ENCODE measurements at places on chromosomes 16 and 17.

DNA sequence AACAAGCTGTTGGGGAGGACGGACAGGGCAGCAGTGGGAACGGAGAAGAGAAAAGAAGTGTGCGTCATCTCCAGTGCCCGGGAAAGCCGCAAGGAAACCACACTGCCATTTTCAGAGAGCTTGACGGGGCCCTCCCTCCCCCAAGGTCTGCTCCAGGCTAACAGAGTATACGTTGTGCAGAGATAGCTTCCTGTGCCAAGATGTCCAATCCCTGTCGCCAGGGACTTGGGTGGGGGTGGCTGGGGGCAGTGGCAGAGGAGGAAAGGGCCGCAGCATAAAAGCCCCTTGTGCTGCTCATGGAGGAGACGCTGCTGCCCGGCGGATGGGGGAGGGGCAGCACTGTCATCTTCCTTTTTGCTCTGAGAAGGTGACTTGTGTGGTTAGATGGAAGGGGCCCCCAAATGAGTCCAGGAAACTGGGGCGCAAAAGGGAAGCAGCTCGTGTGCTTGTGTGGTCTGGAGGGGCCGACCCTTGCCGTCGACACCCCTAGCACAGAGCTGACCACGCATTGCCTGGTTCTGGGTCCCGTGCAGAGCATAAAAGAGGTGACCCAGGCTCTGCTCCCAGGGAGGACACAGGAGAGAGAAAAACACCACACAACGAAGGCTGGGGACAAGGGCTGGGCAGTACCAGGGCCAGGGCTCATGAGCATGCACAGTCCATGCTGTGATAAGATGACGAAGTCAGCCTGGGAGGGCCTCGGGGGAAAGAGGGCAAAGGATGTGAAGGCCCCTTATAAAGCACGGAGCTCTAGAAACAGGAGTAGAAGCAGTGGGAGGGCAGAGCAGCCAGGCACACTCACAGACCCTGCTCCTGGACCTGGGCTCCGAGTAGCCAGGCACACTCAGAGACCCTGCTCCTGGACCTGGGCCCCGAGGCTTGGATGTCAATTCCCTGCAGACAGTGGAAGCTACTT, 372.7 kb downstream of the SLC39A11 start:
- DNase-seq = no peak

DNA sequence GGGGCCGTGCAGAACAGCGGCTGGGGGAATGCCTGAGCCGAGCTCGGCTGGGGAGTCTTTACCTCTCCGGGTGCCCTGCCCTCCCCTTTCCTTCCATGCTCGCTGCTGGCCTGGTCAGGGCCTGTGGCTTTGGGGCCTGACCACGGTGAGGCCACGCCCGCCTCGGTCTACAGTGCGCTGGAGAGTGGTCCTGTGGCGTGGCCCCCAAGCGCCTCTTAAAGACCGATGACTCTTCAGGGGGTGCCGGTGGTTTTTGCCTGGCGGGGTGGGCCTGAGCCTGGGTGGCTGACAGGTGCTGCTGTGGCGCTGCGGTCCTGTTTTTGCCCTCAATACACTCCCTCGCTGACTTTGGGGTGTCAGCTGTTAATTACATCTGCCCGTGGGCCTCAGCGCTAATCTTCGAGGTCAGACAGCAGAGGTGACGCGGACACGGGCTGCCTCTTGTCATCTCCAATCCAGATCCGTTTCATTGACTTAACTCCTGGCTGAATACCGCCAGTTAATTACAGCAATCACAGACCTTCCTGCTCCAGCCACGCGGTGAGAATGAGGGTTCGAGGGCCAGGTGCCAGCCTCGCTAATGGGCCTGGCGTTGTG, 29.7 kb downstream of the GSE1 start:
- DNase-seq = no peak

DNA sequence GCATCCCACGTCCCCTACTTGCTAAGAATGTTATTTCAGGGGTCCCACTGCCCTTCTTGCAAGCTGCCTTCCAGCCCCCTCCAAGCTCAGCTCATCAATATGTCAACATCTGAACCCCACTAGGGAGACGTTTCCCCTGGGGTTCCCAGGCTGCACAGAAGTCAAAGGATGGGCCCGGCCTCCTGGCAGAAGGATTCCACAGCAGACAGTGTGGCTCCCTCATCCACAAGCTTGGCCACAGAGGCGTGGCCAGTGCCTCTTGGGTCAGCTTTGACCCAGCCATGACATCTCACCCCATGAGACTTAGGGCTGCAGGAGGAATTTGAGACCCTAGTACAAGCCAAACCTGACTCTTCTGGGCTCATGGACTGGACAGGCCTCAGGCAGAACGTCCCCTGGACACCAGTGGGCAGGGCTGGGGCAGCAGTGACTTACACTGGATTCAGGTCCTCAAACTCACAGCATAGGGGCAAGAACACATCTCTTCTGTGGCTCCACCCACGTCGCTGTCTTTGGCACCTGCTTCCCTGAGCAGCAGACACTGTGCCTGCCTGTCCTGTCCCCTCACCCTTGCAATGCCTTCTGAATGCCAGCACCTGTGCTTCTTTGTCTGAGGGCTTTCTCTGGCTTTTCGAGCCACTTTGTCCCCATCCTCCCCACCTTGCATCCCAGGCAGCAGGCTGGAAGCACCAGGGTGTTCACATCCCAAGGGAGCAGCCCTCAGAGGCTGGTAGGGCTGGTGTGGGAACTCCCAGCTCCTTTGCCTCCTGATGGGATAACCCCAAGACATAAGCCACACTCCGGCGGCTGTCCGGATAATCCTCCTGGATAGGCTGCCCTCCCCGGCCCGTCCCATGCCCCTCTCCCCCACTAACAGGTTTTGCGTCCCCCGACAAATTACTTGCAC, 56.0 kb upstream of the ENPP7 start:
- DNase-seq = no peak

DNA sequence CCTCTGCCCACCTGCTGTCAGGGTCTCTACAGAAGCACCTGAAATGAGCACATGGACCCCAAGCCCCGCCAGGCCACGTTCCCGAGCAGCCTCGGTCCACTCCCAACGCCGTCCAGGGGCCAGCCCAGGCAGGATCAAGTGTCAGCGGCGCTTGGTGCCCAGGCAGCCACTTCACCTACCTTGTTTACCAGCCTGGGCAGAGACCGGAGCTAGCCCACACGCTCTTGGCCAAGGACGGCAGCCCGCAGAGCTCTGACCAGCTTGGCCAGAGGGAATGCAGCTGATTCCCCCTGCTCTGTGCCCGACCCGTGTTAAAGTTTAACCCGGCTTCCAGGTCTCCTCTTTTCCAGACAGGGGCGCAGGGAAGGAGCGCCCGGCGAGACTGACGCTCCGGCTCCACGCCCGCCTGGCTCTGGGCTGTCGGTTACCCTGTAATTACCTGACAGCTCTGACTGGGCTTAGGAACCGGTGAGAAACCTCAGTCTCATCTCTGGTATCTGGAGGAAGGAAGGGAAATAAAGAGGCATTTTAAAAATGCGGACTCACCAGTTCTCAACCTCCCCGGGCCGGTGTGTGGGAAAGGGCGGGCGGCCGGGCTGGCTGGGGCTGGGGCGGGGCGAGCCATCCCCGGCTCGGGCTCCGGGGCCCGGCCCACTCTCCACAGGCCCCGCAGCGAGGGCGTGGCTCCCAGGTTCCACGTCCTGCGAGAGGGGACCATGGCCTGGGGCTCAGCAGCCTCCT, 4.6 kb downstream of the KIFC3 start:
- DNase-seq = no peak

DNA sequence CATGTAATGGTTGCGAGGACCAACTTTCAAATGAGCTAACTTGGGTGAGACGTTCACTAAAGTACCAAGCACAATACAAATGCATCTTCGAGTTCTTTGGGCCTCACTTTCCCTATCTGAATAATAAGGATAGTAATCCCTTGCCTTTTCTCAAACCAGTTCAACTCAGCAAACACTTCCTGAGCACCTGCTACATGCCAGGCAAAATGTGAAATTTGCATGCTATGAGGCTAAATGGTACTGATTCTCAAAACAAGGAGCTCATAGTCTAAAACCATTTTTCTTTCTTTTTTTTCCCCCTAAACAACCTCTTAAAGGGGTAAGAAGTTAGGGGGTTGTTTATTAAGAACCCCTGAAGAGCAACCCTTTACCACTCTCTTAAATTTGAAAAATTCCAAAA, 101.4 kb upstream of the HLF start:
- no peak for DNase-seq

DNA sequence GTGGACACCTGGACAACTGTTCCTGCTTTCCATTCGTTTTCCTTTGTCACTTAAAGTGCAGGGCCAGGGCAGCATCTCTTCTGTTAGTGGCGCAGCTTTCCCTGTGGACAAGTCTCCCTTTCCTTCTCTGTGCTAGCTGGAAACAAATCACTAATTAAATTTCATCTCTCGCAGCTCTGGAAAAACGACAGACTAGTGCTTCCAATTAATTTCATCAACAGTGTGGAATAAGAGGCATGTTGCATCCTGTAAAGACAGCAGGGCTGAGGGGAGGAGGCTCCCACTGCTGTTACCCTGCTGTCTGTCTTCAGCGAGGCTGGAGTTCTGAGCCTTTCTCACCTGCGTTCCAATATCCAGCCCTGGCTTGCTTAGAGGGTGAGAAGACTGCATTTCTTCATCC, 352.1 kb upstream of the HSBP1 start:
- DNase-seq = no peak

DNA sequence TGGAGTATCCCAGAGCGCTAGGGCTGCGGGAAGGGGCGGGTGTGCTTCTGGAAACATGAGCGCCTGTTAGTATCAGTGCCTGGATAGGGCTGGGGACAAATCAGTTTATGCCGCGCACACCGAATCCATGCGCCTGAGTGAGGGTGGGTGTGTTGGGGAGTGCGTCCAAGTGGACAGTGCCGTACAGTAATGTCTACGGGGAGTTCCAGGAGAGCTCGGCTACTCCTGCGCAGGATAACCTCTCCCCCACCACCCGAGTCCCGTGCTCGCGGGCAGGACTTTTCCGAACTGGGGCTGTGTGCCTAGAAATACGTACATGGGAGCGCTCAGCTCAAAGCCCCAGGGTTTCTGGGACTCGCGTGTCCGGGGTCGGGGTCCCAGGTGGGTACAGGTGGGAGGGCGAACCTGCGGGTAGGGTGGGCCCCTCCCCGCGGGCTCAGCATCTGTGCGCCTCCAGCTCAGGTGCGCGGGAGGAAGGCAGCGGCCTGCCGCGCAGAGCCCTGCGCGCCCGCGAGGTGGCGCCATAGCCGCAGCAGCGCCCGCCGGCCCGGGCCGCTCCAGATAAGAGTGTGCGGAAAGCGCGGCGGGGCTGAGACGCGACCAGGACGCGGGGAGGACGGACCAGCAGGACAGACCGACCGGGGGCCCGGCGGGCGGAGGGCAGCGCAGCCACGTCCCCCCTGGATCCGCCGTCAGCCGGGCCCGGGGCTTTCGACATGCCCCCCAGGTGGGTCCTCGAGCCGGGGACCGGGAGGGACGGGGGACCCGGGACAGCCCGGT, at the start of gene HIC1:
TSS of gene HIC1 (plus strand) at position 592 of the 780 bp plus-strand sequence. CDS start 1,588 bp downstream, outside the sequence.
- no peak for DNase-seq
